ENCODE measurements at places on chromosomes 16 and 17. TPM values are rescaled to one million over a fixed set of nuclear protein-coding genes. Genes with fewer than 3 reads are reported as not detected.

DNA sequence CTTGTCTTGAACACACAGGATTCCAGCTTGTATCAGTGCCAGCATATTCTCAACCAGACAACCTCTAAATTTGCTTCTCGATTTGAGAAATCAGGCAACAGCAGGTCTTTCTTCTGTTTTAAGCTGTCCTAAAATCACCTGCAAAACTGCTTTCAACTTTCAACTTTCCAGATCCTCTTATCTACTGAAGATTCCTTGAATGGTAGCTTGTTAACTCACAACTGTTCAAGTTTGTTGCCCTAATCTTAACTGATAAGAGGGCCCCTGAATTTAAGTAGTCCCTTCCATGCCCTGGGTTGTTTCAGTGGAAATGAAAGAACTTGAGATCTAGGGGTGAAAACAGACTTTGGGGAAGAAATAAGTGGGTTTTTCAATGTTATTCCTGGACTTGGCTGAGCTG is 57.2 kb downstream of the CHD9 start:
- no peak for DNase-seq

- DNase-seq = no peak
Observed at GRCh38 chr16:55655897-55656681, at the start of gene SLC6A2. TSS of gene SLC6A2 (plus strand) at chr16:55655988. CDS start at chr16:55656695, 707 bp downstream.

DNA sequence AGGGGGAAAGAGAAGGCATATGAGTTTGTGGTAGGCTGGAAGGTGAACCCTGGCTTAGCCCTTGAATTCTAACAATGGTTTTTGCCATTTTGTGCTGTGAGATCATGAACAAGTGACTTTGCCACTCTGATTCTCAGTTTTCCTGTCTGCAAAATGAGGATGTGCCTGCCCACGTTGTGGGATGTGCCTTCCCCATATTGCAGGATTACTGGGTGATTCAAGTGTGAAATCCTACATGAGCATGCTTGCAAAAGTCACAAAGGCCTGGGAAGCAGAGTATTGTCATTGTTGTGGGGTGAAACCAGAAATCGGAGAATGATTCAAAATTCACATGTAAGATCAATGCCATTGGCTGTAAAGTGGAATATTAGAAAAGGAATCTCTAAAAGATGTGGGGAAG is 28.6 kb upstream of the TVP23A start:
- no peak for DNase-seq

- DNase-seq = peak; percentile 59
Observed at GRCh38 chr17:45852535-45853297, 8.0 kb downstream of the SPPL2C start.

DNA sequence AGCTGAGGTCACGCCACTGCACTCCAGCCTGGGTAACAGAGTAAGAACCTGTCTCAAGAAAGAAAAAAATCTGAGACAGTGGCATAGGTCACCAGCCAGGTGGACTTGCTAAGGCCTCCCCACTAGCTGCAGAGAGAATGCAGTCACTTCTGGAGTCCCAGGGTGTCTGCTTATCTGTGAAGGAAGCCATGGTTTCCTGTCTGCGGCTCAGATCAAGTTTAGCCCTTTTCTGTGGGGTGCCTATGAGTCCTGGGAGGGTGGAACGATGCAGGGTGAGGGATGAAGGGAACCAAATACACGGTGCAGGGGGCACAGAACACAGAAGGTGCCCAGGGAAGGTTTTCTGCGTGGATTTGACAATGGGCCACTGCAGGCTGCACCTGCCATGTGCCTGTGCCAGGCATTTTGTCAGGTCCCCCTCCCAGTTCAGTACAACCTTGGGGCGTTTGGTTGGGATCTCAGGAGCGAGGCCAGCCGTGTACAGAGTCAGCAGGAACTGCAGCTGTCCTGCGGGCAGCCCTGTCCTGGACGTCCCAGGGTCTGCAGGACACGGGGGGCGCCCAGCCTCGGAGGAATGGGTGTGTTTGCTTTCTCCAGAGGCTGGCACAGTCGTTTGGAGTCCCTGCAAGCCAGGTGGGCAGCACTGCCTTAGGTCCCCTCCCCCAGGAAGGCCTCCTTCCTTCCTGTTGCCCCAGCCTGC is 41.8 kb downstream of the RAB11FIP4 start:
- no peak for DNase-seq

- DNase-seq = no peak
Observed at GRCh38 chr16:30853758-30854157, 40.1 kb downstream of the BCL7C start.

- DNase-seq = no peak
Observed at GRCh38 chr17:16988749-16989229, 16.9 kb upstream of the TNFRSF13B start.

GRCh38 chr16:79639576-79640311 is 39.2 kb upstream of the MAF start:
- DNase-seq = no peak

DNA sequence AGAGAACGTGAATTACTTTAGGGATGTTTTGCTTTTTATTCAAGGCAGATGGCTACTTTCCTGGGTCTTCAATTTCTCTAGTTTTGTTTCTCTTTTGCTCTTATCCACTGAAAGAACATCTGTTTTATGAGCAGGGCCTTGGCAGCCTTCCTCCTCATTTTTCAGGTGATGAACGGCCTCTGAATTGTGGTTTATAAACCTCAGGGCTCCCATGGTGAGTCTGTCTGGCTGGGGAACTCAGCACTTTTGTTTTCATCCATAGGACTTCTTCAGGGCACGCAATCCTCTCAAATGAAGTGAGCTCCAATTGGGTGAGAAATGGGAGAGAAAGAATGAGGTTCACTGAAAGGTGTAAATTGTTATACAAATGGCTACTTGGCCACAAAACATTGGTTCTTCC is 186.4 kb upstream of the ERCC4 start:
- DNase-seq = no peak

DNA sequence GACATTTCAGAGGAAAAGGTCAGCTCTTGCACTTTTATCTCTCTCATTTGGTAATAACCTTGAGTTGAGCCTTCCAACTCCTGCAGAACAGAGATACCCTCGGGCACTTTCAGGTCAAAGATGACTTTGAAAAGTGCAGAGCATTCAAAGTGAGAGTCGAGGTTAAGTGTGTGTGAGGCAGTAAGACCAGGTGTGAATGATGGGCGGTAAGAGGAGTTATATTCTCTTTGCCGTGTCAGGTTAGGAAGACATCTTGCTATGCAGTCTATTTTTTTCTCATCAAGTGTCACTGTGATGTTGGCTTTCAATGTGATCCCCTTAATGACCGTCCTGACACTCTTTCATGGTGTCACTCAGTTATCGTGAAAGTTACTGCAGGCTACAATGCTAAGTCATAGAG is 248.5 kb downstream of the RBFOX1 start:
- no peak for DNase-seq

DNA sequence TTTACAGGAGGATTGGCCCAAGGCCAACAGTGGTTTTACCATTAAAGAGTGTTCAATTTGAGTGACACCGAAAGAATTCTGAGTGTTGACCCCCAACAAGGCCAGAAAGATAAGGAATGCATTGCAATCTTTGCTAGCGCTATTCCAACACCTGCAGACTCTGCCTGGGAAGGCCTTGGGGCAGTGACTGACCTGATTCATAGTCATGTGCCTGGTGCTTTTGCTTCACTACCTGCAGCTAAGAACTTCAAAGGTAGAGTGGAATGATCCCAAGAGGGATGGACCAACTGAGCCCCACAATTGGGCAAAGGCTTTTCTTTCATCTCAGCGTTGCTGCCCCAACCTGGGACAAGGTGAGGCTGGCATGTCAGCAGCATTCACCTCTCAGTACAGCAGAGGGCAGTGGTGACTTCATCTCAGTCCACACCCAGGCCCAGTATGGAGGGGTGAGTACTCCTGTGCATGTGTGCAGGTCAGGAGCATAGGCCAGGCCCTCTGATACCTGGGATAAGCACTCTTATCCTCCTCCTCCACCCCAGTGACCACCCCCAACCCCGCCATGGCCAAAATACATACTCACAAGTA is 149.6 kb upstream of the GNAO1 start:
- peak; percentile 60 for DNase-seq

DNA sequence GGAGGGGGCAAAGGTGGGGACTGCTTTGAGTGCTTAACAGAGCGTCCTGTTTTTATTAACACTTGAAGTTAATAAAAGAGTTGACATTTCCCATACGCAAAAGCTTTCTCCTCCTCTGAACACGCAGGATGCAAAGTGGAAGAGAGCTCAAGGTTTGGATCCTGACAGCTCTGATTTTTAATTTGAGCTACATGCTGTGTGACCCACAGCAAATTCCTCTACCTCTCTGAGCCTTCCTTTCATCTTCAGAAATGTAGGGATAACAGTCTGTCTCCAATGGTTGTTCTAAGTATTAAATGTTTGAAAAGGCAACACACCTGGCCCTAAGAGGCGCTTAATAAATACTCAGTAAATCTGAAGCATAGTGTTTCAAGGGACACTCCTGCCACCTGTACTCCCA is 93.0 kb downstream of the CDYL2 start:
- DNase-seq = no peak

DNA sequence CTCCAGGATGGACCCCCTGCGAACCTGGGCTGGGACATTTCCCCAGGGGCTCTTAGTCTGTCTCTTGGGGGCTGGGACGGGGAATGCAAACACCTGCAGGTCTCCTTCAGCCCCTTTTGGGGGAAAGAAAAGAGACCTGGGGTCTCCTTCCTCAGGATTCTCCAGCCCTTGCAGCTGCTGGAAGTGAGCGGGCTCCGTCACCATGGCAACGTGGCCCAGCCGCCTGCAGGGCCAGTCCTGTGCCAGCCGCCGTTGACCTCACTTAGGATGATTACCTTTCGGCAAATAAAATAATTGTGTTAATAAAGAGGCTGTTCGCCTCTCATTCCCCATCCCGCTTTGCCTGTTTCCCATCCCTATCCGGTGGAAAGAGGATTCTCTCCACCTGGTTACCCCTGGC is 25.7 kb downstream of the MRM1 start:
- no peak for DNase-seq

- peak; percentile 66 for DNase-seq
Observed at GRCh38 chr16:52912565-52913173, 140.0 kb downstream of the CHD9NB start.

- DNase-seq = no peak
Observed at GRCh38 chr16:15856901-15857698, at the start of gene MYH11. TSS of gene MYH11 (minus strand) at chr16:15857028. CDS start at chr16:15838252, 18,776 bp downstream.

DNA sequence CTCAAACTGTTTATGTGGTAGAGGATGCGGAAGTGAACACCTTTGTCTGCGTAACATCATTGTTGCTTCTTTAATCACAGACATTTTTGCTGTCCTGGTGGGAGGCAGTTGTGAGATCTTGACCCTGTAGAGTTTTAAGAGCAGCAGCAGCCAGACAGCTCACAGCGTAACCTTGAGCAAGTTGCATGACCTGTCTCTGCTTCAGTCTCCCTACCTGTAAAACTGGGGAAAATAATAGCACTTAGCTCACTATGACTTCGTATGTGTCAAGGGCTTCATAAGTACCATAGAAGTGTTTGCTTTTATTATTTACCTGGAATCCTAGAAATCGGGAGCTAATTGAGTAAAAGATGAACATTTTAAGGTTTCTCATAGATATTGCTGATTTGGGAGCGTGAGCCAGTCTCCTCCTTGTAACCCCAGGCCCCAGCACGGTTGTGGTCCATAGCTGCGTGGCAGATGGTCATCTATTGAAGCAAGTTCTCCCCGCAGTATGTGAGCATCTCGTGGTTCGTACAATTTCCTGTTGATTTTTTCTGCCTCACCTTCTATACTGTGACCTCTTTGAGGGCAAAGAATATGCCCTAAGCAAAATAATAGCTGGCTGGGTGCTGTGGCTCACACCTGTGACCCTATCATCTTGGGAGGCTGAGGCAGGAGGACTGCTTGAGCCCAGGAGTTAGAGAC is 34.4 kb downstream of the GPRC5B start:
- no peak for DNase-seq

DNA sequence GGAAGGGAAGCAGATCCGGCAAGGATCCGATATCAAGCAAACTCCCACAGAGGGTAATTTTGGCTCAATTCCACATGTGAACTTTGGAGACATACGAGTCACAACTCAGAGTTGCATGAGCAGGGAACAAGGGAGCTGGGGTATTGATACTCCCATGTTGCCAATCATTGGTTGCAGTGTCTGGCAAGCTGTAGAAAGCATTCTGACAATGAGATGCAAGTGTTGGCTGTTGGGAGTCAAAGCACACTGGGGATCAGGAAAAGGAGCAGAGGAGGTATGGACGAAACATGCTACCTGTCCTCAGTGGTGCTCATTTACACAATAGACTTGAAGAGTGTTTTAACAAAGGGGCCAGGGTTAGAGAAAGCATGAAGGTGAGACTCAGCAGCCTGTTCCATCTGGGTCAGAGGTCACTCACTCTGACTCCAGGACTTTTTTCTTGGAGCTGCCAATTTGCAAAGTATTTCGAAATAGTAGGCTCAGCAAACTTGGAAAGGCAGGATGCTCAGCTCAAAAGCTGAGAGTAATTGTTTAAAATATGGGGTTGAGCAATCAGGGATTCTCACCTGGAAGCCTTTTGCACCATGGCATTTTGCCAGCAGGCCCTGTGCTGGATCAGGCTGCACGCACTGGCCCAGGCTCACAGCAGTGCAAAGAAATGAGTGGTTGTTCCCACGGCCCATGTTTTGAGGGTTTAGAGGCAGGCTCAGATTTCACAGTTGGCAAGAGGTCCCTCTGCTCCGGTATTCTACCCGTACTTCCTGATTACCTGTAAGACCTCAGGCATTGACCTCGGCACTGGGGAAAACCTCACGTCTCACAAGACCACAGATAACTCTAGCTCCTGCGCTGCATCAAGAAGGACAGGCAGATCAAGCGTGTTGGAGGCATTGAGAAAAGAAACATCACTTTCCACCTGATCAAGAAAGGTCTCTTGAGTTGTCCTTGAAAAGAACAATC is 17.6 kb upstream of the NKD1 start:
- DNase-seq = peak; percentile 92

DNA sequence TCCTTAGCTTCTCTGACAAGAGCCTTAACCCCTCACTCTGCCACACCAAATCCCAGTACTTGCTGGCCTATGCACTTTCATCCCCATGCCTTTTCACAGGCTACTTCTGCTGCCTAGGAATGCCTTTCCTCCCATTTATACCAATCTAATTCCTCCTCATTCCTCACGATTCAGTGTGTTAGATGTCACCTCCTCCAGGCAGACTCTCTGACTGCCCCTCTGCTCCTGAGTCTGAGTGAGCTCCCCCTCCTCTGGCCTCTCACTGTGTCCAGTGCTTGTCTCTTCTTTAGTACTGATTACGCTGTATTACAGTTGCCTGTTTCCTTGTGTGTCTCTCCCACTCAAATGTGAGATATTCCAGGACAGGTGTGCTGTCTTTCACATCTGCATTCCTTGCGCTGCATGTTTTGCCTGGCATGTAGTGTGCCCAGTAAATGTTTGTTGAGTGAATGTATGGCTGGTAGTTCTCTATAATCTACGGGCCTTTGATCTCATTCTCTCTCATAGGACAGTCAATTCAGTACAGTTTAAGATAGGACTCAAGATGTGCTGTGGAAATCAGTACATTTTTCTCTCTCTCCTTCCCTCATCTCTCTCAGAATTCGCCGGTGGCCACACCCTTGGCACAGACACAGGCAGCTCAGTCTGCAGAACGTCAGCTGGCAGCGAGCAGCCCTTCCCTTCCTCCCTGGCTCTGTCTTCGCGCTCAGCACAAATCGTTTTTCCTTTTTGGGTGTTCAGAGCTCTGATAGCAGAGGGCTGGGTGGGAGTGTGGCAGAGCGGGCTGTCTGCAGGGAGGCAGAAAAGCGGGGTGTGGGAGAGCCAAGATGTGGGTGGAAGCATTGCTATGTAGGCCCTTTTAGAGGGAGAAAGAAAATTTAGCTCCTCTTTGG is 18.5 kb downstream of the ARL4D start:
- DNase-seq = no peak

The PLD6 gene
- 4.2 TPM for total RNA-seq

The USP31 gene
- total RNA-seq = 10.1 TPM

The PITPNM3 gene
- total RNA-seq = 1.8 TPM

The SLFN12 gene
- 0.73 TPM for total RNA-seq

The NHLRC4 gene
- 0.28 TPM for total RNA-seq

The CES3 gene
- 80.3 TPM for total RNA-seq

The CMTM2 gene
- not detected for total RNA-seq

The MPRIP gene
- 93.3 TPM for total RNA-seq

The TMC6 gene
- total RNA-seq = 14.6 TPM

The ZNF200 gene
- 2.2 TPM for total RNA-seq

Measured in left lobe of liver (tissue), 2 donors.